ENCODE measurements at places on chromosomes 3 and 15. TPM values are rescaled to one million over a fixed set of nuclear protein-coding genes. Genes with fewer than 3 reads are reported as not detected.

The WDR93 gene
- total RNA-seq: 0.41 TPM

The NR1I2 gene
- total RNA-seq: 0.14 TPM

The CMSS1 gene
- 24.8 TPM for total RNA-seq

The GPR62 gene
- total RNA-seq: not detected

The CHRNA5 gene
- 4.7 TPM for total RNA-seq

The ERICH6 gene
- total RNA-seq: not detected

The RBPMS2 gene
- total RNA-seq: 1.9 TPM

All from kidney epithelial cell (primary cell).